ENCODE measurements at places on chromosomes 7 and 10.

DNA sequence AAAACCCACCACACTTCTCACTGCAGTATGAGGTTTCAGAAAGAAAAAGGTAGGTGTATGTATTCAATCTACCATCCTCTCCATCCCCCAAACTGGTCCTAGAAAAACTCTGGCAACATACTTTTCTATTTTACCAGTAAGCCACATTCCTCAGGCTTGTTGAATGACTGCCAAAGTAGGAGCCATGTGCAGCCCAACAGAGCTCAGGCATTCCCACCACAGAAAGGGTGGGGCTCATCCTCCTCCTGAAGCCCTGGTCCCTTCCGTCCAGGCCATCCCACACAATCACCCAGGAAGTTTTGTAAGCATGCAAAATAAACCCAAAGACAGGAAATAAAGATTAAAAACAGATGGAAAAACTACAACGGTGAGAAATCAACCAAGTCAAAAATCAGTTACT, 57.2 kb downstream of the MAD1L1 start:
- no peak for DNase-seq

DNA sequence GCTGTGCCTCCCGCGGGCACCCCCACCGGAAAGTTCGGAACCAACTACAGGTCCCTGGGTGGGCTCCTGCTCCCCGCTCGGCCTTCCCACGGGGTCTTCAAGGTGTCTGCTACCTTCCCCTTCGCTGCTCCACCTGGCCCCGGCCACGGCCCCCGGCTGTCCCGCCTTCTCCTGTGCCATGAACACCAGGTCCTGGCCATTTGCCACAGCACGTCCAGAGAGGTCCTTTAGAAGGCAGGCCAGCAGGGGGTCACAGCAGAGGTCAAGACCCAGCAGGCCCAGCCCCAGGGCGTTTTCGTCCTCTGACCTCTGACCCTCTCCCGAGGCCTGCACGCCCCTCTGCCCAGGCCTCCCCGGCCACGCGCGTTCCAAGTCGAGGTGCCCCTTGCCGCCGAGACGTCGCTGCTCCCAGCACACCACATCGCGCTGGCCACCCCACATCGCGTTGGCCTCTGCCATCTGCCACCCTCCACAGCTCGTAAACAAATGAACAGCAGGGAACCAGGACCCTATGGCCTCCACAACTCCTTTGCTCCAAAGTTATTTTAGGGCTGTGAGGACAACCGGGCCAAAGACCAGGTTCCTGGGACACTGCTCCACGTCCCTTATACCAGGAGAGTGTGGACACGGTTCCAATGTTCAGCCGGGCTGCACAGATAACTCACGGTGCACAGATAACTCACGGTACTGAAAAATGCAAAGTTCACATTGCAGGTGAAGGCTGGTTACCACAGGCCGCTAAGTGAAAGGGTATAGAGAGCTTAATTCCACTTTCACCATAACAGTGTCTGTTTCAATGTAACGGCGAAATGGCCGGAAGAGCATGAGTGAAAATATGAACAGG, 74.3 kb downstream of the CFAP46 start:
- no peak for DNase-seq

DNA sequence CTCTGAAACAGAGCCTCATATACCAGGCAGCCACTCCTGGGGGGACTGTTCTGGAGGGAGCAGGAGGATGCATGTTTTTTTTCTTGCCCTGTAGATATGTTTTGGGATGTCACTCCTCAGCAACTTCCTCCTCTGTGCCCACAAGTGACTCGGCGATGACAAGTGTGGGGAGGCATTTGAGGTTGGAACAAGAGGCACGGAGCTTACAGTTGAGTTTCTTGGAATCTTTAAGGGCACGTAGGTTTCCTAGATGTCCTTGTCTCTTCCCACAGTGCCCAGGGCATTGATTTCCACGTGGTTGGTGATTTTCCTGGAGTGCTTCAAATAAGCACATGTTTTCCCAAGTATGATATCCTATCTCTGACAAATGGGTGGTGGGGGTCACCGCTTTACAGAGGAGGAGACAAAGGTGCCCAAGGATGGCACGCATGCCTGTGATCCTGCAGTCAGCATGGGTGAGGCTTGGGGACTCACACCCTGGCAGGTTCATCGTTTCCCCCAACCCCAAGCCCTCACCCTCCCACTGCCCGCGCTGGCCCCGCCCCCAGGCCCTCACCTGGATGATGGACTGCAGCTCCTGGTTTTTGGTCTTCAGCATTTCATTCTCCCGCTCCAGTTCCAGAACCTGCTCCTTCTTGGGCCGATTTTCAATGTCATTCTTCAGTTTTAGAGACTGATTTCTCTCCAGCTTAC, 95.2 kb upstream of the GNA12 start:
- peak; percentile 6 for DNase-seq

GRCh38 chr10:5532618-5533097, 7.9 kb downstream of the CALML3 start:
- DNase-seq = no peak

DNA sequence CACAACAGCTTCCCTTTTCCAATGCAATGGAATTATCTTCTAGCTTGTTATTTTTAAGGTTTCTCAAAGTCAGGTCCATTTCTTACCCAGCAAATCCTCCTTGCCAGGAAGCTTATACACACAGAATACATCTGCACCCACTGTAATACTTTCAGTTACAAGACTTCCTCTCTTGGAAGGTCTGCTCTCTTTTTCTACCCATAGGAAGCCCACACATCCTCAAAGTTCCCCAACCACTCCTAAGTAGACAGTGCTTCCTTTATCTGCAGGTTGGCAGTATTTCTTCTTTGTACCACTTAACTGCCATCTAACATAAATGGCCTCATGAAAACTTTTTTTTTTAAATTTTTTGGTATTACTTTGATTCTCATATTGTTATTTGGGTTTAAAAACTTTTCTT, 155.6 kb downstream of the TAX1BP1 start:
- no peak for DNase-seq

DNA sequence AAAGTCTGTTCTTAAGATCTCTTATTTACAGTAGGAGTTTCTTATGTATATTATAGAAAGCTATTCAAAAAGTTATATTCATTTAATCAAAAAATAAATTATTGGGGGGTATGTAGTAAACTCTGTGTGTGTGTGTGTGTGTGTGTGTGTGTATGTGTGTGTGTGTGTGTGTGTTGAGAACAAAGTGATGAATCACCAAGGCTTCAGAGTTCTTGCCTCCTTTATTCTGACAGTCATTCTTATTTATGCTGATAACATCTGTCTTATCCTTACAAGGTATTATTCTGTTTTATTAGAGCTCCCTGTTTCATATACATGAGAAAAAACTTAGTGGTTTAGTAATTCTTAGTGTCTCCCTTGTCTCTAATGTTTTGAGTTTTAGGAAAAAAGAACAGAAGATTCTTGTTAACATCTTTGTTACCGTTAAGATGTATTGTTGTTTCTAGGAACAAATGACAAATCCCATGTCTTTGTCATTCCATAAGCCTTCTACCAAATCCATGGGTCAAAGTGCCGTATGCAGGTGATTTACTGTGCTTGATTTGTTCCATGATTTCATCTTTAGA, 424.0 kb downstream of the EXOC4 start:
- no peak for DNase-seq

GRCh38 chr7:136957391-136957790, 88.9 kb downstream of the CHRM2 start:
- DNase-seq = no peak

- DNase-seq = no peak
Observed at GRCh38 chr7:46259947-46260346, 338.9 kb upstream of the IGFBP3 start.

DNA sequence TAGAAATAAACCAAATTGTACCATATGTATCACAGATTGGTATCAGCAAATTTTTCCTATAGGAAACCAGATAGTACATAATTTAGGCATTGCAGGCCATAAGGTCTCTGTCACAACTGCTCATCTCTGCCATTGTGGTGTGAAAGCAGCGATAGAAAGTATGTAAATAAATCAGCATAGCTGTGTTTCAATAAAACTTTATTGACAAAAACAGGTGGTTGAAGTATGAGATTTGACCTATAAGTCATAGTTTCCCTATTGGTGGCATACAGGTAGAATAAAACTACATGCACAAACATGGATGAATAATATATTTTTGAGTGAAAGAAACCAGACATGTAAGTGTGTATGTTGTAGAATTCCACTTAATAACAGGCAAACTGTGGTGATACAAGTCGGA, 1454.9 kb downstream of the REEP3 start:
- DNase-seq = no peak

GRCh38 chr7:7709291-7709690, 9.1 kb downstream of the RPA3 start:
- no peak for DNase-seq

DNA sequence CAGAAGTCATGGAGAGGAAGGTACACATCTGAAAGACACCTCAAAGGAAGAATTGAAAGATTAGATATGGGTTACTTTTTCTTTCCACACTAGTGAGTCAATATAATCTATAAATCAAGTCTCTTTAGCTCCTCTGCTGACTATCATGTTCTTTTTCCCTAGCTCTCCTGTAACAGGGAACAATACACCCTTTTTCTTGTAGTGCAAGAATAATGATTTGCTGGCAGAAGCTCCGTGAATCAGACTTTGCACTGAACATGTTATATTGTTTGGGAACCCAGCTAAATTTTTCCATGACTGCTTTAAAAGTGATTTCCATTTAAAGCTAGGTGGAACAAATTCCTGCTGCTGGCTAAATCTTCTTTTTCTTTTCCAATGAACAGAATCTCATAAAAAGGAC, 756.6 kb upstream of the C7orf33 start:
- DNase-seq = no peak

GRCh38 chr10:4515721-4516120, 310.3 kb upstream of the AKR1E2 start:
- no peak for DNase-seq

DNA sequence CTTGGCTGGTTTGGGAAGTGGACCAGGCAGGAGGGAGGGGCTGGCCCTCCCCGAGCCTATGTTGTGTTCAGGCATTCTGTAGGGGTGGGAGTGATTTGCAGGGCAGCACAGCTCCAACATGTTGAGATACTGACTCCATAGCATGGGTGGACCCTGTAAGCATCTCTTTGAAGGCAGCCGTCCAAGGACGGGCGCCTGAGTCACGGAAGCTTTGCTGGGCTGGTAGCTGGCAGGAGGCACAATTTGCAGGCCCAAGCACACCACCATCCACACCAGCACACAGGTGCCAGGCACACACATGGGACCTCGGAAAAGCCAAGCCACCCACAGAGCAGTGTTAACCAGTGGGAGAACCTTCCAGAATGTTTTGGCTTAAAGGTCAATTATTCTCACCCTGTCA, 505.1 kb upstream of the FOXK1 start:
- no peak for DNase-seq

DNA sequence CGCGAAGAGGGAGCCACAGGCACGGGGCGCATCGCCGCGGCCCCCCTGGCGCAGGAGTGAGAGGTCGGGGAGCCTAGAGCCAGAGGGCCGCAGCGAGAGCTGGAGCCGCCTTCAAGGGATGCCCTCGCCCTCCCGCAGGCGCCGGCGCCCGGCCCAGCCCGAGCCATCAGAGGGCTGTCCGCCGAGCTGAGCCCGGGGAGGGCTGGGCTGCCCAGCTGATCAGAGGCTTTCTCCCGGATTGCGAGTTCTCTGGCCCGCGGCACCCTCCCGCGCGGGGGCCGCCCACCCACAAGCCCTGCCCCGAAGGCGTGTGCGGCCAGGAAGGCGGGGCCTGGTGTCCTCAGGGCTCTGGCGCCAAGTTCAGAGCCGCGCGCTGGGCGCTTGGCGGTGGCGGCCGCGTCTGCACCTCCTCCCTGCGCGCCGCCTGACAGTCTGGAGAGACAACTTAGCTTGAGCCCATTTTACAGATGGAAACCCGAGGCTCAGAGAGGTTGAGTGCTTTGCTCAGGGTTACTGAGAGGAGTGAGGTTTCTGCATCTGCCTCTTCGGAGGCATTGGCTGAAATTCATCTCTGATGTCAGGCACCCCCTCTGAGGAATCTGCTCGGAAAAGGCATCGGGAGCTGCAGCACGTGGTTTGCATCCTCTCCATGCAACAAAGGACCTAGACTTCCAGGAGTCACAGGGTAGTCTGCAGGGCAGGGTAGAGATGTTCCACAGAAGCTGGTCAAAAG, 3.8 kb upstream of the ANTXRL start:
- DNase-seq = peak; percentile 63

DNA sequence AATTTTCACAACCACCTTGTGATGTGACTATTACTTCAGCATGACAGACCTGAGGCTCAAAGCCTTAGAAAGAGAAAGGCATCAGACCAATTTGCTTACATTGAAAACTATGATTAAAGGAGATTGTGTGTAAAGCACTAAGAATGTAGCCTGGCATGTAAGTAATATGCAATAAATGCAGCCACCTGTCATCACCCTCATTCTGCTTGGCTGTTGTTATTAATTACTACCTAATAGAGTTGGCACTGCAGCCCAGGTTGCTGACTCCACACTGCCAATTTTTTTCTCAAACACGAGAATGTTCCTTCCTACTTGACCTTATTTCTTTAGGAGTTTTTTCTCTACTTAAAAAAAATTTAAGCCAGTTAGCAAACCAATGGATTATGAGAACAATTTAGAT, 61.2 kb upstream of the NPVF start:
- no peak for DNase-seq

- no peak for DNase-seq
Observed at GRCh38 chr7:95582578-95583293, 13.6 kb downstream of the PDK4 start.

DNA sequence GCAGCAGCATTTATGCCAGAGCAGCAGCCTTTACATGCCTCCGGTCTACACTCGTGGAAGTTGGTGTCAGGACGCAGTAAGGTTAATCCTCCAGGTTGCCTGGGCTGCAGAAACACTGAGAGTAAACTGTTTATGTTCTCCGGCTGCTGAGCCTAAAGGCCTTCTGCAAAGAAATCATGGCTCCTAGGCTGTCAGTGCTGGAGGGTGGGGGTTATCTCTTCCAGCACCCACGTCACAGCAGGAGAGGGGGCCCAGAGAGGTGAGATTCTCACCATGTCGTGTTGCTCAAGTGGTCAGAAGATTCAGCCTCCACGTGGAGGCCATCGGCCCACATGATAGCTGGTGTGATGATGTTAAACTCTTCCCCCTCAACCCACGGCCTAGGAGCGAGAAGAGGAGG, 41.2 kb downstream of the COL13A1 start:
- DNase-seq = no peak

GRCh38 chr7:95324431-95324830, at the start of gene PON1:
PON1 (minus strand) TSS chr7:95324532; CDS start chr7:95324475, 57 bp downstream.
- DNase-seq = peak; percentile 16

- no peak for DNase-seq
Observed at GRCh38 chr7:114450431-114450830, 35.8 kb downstream of the FOXP2 start.

GRCh38 chr10:15660990-15661389, 58.7 kb downstream of the ITGA8 start:
- DNase-seq = no peak

GRCh38 chr10:14450041-14450491, 119.3 kb upstream of the FRMD4A start:
- DNase-seq = no peak

DNA sequence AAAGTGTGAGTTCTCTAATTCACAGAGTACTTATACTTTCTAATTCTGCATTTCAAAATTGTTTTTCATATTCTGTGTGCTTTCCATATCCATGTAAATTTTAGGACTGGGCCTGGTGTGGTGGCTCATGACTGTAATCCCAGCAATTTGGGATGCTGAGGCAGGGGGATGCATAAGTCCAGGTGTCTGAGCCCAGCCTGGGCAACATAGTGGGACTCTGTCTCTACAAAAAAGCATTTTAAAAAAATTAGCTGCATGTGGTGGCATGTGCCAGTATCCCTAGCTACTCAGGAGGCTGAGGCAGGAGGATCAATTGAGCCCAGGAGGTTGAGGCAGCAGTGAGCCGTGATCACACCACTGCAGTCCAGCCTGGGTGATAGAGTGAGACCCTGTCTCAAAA, 382.6 kb upstream of the AKR1E2 start:
- no peak for DNase-seq

Data from activated CD8-positive, alpha-beta memory T cell treated with anti-CD3 and anti-CD28 coated beads, Interleukin-2, amount 50 U/mL, for 4 hours (primary cell).